ENCODE measurements at places on chromosomes 4 and X.

DNA sequence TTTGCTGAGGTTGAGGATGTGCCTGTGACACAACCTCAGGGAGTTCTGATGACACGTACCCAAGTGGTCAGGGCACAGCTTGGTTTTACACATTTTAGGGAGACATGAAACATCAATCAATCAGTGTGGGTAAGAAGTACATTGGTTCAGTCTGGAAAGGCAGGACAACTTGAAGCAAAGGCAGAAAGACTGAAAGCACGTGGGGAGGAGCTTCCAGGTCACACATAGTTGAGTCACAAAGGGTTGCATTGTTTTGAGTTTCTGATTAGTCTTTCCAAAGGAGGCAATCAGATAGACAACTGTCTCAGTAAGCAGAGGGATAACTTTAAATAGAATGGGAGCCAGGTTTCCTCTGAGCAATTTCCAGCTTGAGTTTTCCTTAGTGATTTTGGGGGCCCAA lies 1910.0 kb upstream of the AGA start:
- no peak for DNase-seq

DNA sequence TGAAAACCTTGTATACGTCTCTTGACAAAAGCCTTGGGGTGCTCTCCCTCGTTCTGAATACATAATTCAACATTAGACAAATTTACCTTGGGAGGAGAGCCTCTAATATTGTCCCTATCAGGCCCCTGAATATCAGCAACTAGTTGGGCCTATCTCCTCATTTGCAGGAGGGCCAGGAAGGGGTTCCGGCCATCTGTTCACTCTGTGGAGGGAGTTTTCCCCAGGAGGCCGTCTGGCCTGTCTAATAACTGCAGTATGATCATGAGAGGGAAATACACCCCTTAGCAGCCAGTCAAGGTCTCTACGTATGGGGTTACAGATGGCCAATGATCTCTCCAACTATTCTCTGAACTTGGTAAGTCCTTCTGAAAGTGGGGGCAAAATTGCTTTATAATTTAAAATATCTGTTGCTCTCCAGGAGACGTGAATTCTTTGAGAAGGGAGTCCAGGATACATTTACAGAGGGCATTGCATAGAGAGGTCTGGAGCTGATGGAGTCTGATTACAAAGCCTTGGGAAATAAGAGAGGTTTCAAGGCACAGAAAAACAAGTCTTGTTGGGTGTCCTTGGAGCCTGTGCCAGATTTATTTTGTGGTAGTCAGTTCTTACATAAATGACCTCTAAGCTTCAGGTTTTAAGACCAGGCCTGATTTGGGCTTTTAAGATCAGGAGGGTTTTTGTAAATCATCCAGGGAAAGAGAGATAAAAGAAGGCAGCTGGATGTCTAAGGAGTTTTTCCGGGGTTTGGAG lies 48.2 kb upstream of the UXT start:
- no peak for DNase-seq

- no peak for DNase-seq
Observed at GRCh38 chrX:68419975-68420374, 13.3 kb downstream of the OPHN1 start.

GRCh38 chr4:182886768-182887167 lies 30.4 kb downstream of the DCTD start:
- no peak for DNase-seq

Data from cortex of kidney (tissue), 1 donor.